ENCODE measurements at places on chromosomes 4 and X.

DNA sequence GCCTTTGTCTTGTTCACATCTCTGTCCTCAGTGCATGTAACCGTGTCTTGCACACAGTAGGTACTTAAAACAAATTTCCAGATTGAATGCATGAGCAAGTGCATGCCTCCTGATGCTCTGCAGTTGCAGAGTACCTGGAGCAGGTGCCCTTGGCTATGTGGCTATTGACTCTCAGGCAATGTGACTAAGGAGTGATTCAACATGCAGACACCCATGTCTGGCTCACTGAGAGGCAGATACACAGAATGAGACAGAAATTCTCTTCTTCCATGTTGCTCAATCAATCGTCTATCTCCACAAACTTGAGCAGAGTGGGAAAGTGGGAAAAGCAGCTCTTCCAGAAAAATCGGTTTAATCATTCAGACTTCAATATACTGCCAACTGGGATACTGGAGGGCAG is 111.0 kb downstream of the CHRDL1 start:
- DNase-seq, result no peak

GRCh38 chr4:155539746-155540145 is 126.9 kb upstream of the GUCY1A1 start:
- DNase-seq, result no peak

GRCh38 chr4:185546335-185546734 is 11.0 kb upstream of the PDLIM3 start:
- DNase-seq, result no peak

GRCh38 chrX:37755025-37755424 is 24.8 kb upstream of the CYBB start:
- DNase-seq, result peak; percentile 32

DNA sequence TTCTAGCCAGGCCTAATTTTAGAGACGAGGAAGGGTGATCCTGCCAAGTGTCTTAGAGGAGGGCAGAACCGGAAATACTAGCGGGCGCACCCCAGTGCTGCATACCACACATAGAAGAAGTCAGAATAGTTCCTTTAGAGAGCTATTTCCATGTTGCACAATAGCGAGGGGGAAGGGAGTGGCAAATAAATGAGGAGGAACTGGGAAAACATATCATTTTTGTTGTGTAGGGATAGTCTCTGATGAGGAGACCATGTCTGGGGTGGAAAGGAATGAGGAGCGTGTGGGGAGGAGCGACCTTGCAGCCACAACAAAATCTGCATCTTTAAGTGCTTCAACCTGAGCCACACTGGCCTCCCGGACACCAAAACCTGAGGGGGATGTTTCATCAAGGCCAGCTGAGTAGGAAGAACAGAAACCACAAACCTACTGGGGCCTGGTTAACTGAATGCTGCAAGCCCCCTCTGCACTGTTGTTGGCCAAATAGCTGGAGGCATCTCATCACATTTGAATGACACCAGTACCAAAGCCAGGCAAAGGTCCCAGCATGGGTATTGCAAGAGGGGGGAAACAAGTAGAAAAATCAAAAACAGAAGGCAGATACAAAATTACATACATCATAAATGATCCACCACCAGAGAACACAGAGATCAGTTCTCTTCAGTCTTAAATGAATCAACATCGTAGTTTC is 26.7 kb upstream of the C1QTNF7 start:
- peak; percentile 69 for DNase-seq

DNA sequence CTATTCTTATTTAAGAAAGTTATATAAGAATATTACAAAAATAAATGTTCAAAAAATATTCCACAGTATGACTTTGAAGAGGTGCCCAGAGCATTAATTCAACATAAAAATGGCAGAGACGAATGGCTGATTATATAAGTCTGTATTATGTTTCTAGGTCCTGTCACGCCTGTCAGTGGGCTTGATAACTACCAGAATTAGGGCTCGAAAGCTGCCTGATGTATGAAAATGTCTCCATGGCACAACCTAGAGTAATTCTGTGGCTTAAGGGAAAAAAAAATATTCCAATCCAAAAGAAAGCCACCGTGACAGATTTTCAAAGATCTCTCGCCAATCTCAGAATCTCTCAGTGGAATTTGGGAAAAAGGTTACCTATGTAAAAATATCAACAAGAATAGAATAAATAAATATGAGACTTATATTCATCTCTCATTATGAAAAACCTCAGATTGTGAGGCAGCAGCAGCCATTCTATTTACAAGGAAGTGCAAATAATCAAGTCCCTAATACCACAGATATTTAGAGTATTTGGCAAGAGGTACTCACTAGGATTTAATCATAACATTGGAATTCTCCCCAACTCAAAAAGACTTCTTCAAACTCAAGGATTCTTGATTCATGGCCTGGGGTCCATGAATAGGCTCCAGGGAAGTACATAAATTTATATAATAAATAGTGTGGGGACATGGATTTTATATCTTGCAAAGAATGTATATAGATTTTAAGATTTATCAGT is 489.1 kb upstream of the INTU start:
- DNase-seq, result no peak

DNA sequence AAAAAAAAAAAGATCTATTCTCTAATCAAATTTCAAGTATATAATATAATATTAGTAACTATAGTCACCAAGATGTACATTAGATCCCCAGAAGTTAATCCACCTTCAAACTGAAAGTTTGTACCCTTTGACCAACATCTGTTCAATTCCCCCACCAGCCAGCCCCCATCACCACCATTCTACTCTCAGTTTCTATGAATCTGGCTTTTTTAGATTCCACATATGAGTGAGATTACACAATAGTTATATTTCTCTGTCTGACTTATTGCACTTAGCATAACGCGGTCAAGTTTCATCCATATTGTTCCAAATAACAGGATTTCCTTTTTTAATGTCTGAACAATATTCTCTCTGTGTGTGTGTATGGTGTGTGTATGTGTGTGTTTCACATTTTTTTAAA is 33.7 kb upstream of the VMA21 start:
- DNase-seq, result no peak

DNA sequence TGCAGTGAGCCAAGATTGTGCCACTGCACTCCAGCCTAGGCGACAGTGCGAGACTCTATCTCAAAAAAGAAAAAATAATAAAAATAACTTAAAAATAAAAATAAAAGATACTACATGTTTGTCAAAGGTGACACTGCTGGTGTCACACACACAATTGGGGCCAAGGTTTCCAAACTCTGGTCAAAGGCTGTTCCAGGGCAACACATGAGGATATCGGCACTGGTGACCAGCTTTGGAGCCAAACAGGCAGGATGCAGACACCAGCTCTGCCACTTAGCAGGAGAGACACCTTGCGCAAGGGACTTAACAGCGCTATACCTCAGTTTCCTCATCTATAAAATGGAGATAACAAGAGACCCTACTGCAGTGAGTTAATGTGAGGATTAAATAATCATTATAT is 52.3 kb downstream of the CD99L2 start:
- no peak for DNase-seq

GRCh38 chr4:37685823-37686372 is 278 bp downstream of the RELL1 start:
- peak; percentile 74 for DNase-seq

DNA sequence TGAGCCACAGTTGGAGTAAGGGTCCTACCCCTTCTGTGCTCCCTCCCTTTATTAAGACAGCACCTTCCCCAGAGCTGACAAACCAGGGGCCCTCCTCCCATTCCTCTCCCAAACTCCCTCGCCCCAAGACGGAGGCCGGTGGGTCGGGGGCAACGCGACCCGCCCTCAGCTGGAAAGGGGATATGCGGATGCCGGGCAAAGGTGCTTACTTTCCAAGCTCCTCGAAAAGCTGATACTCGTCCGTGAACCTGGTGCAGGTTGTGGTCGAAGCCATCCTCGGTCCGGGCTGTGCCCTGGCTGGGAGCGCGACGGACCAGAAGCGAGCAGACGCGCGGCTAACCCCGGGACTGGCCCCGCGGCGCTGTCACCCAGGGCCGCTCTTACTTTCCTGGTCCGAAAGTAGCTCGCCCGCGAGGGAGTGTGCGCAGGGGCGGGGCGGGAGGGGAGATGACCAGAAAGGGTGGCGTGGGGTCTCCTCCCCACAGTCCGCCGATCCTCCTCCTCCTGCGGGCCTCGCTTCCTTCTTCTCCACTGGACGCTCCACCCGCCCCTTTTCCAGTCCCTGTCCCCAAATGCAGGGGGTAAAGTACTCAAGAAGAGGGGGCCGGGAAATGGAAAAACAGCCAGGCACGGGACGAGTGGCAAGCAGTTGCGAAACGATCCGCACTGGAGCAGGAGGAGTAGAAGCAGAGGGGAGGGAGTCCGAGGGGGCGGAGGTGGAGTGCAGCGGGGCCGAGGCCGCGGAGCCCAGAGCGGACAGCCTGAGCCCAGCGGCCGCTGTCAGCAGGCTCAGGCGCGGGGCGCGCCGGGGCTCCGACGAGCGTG is 531 bp downstream of the CAMK2D start:
- DNase-seq, result peak; percentile 85

DNA sequence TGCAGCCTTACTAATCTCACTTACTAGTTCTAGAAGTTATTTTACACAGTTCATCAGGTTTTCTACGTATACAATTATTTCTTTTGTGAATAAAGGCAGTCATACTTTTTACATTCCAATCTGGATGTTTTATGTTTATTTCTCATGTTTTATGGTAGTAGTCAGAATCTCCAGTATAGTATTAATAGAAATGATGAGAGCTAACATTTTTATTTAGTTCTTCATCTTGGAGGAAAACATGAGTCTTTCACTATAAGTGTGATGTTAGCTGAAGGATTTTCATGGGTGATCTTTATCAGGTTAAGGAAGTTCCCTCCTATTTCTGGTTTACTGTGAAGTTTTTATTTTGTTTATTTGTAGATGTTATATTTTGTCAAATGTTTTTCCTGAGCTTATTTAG is 256.1 kb upstream of the GIMD1 start:
- DNase-seq, result no peak

DNA sequence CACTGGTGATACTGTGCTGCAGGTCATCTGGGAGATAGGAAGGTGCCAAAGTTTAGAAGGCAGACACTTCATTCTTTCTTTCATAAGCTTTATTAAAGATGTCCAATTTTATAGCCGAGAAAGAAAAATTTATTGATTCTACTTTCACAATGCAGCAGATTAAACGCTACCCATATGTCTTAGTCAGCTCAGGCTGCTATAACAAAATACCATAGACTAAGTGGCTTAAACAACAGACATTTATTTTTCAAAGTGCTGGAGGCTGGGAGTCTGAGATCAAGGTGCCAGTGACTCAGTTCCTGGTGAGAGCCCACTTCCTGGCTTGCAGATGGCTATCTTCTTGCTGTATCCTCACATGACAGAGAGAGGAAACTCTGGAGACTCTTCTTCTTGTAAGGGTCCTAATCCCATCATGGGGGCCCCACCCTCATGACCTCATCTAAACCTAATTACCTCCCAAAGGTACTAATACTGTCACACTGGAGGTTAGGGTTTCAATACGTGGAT is 33.4 kb upstream of the KLHL34 start:
- DNase-seq, result no peak

DNA sequence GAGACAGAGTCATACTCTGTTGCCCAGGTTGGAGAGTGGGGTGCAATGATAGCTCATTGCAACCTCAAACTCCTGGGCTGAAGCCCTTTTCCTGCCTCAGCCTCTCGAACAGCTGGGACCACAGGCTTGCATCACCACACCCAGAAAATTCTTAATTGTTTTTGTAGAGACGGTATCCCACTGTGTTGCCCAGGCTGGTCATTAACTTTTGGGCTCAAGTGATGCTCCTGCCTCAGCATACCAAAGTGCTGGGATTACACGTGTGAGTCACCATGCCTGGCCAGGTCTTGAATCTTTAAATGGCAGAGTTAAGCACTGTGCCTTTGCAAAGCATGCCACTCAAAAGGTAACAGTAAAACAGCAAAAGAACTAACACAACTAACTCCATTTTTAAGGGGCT is 28.6 kb upstream of the BBS12 start:
- DNase-seq, result no peak

- DNase-seq, result no peak
These were observed 233.4 kb upstream of the FAM47A start for GRCh38 chrX:34365471-34365870.

DNA sequence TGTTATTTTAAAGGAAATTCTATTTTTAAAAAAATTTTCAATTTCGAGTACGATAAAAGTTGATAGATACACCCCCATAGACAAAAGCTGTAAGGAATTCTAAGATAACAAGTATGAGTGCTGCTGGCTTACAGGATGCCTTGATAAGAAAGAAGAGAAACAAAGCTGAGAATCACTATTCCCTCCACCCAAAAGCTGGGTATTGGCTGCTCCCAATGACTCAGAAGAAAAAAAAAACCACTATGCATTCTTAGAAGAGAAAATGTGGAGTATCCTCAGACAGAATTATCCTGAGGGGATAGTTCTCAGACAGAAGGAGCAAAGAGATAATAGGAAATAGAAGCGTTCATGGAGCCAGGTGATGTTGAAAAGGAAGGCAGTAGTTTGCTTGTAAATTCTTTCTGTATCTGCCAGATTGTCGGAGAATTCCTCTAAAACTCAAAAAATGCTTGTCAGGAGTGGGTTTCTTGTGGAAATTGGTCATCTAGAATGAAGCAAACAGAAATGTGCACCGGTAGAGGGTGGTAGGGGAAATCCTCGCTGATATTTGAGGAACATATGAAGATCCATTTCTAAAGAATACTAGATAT is 217.5 kb upstream of the ADAMTS3 start:
- no peak for DNase-seq

DNA sequence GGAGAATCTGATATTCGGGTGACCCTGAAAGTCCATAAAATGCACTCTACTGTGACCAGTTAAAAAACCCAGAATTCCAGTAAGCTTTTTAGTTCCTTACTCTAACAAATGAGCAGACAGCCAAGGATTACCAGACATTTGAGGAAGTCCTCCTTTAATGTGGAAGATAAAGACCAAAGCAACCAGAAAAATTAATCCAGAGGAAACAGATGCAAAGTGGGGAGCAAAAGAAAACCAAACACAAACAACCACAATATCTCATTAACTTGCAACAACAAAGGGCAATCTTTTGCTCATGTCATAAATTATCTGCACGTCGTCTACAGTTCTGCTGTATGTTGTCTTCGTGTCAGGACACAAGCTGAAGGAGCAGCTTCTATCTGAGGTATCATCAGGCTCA is 164.4 kb downstream of the PJA1 start:
- DNase-seq, result no peak

DNA sequence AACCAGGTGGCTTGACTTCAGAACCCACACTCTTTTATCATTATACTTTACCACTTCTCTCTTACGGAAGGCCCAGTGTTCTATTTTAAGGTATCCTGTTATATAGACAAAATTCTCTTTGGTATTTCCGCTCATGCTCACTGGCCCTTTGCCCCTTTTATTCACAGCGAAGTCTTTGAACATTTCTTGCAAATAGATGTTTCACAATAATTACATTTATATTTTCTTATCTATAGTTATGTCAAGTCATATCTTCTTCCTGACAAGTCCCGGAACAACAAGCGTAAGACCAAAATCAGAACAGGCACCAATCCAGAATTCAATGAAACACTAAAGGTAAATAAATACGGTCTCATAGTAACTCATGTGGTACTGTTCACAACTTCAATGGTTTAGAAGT is 102.0 kb downstream of the SYTL5 start:
- no peak for DNase-seq

GRCh38 chr4:2729533-2729875 is 26.6 kb downstream of the TNIP2 start:
- DNase-seq, result no peak
